ENCODE measurements at places on chromosomes 2 and 18. TPM values are rescaled to one million over a fixed set of nuclear protein-coding genes. Genes with fewer than 3 reads are reported as not detected.

DNA sequence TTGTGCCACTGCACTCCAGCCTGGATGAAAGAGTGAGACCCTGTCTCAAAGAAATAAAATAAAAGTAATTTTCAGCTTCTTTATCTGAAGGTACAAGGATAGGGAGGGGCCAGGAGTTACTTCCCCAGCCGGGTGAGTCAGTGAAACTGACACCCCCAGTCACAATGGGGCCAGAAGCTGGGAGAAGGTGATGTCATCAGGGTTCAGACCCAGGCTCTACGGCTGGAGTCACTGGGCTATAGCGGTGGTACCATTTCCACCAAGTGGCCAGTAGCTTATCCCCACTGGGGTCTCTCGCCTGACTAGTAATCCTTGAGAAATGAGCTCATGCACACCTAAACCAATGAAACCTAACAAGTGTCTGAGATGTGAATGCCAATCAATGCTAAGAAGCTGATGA is 107.9 kb downstream of the ALPK2 start:
- no peak for DNase-seq

ANKAR gene
- 3.5 TPM for polyA plus RNA-seq

MYO5B gene
- 0.41 TPM for polyA plus RNA-seq

RFTN2 gene
- polyA plus RNA-seq = 5.2 TPM

CMPK2 gene
- not detected for polyA plus RNA-seq

IL1B gene
- polyA plus RNA-seq = 2.3 TPM

Data from AG04450 (cell line).